ENCODE measurements at places on chromosomes 5 and 9.

GRCh38 chr9:122367065-122367464, 3.8 kb upstream of the PTGS1 start:
- no peak for DNase-seq

- no peak for DNase-seq
Observed at GRCh38 chr5:172180936-172181335, 7.1 kb downstream of the STK10 start.

GRCh38 chr9:108662091-108662875, 193.5 kb downstream of the ACTL7B start:
- DNase-seq, result no peak

- DNase-seq, result no peak
Observed at GRCh38 chr9:12094046-12094445, 599.1 kb upstream of the TYRP1 start.

GRCh38 chr9:105883847-105884246, 189.5 kb downstream of the TMEM38B start:
- DNase-seq, result no peak

DNA sequence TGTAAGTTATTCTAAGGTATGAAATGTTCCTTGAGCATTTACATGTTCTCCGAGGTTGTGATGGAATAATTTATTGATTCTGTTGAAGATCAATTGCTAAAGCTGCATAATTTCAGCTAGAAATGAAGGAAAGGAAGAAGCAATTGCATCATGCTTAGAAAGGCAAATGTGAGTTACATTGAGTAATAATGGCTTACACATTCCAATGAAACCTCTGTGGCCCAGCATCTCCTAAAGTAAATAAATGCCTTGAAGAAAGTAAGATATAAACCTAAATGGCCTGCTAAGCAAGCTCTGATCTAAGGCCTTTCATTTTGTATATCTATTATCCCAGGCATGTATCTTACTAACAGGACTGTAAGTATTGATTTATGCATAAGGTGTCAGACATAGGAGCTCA, 677.3 kb upstream of the RGMB start:
- no peak for DNase-seq

- no peak for DNase-seq
Observed at GRCh38 chr9:114496011-114496410, 9.3 kb downstream of the WHRN start.

DNA sequence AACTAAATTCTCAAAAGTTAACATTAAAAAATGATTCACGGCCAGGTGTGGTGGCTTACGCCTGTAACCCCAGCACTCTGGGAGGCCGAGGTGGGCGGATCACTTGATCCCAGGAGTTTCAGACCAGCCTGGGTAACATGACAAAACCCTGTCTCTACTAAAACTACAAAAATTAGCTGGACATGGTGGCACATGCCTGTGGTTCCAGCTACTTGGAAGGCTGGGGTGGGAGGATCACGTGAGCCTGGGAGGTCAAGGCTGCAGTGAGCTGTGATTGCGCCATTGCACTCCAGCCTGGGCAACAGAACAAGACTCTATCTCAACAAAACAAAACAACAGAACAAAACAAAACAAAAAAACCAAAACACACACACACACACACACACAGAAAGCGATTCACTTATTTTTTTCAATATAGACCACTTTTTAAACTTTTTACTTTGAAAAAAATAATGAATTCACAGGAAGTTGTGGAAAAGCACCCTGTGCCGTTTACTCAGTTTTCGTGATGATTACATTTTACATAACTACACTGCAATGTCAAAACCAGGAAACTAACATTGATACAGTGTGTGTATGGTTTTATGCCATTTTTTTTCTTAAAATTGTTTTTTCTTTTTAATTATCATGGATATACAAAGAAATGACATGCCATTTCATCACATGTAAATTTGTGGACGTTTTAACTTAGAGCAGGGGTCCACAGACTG, 73.7 kb downstream of the TENT4A start:
- no peak for DNase-seq

DNA sequence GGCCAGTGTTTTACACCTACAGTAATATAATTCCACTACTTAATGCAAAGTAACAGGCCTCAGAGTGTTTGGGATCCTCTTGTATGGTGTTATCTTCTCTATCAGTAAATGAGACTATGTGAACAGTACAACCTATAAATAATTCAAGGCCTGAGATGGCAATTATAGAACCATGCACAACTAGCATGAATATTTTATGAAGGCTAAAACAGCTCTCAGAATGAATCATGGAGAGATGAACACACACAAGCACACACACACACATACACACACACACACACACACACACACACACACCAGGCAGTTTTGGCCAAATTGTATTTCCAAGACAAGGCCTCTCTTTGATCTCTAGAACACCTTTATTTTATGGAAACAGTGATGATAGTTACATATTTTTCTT, 224.9 kb downstream of the EBF1 start:
- DNase-seq, result no peak

DNA sequence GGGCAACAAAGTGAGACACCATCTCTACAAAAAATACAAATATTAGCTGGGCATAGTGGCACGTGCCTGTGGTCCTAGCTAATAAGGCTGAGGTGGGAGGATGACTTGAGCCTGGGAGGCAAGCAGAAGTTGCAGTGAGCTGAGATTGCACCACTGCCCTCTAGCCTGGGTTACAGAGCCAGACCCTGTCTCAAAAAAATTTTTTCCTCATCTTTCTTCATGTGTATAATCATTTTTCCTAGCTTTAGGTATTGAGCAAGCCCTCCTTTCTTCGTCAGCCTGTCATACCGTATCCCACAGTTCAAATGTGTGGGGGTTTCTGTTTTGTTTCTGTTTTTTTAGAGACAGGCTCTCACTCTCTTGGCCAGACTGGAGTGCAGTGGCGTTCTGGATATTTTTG, 41.3 kb downstream of the EHMT1 start:
- DNase-seq, result no peak
